ENCODE measurements at places on chromosomes 11 and 22.

DNA sequence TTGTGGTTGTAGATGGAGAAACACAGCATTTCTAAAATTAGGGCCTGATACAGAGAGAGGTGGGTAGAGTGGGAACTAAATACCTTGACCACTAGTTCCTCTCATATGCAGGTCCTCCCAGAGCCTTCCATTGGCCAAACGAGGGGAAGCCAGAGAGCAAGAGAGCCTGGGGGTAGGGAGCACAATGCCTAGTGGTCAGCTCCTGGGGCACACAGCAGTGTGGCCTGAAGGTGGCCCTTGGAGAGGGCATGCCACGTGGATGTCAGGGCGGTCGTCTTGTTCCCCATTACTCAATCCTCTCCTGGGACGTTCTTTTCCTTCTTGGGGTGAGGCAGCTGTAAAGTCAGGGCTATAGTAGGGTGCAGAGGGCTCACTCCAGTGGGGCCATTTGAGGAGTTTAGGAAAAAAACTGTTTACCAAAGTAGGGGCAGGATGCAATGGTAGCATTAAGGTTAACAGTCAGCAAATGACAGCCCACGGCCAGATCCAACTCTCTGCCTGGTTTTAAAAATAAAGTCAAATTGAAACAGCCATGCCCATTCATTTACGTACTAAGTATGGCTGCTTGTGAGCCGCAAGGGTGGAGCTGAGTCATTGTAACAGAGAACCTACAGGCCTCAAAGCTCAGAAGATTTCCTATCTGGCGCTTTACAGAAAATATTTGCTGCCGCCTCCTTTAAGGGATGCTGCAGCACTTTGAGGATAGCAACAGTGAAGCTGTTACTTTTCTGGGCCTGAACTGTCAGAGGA is 7.6 kb downstream of the MYO18B start:
- DNase-seq, result no peak

GRCh38 chr22:23380230-23380573 is 199.9 kb downstream of the IGLL1 start:
- DNase-seq, result no peak

- no peak for DNase-seq
Observed at GRCh38 chr22:48881326-48881980, 946.2 kb downstream of the BRD1 start.

GRCh38 chr22:45223304-45224117 is 17.2 kb downstream of the KIAA0930 start:
- DNase-seq, result no peak

DNA sequence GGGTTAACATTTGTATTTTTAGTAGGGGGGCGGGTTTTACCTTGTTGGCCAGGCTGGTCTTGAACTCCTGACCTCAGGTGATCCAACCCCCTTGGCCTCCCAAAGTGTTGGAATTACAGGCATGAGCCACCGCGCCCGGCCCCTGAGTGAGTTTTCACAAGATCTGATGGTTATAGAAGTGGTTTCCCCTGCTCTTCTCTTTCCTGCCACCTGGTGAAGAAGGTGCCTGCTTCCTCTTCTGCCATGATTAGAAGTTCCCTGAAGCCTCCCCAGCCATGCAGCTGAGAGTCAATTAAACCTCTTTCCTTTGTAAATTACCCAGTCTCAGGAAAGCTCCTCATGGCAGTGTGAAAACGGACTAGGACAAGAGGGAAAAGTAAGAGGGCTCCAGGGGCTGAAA is 259.1 kb upstream of the PLET1 start:
- DNase-seq, result no peak

GRCh38 chr11:110027627-110028371 is 65.4 kb upstream of the ZC3H12C start:
- DNase-seq, result no peak

- no peak for DNase-seq
Observed at GRCh38 chr11:110133160-110133559, 40.0 kb downstream of the ZC3H12C start.

DNA sequence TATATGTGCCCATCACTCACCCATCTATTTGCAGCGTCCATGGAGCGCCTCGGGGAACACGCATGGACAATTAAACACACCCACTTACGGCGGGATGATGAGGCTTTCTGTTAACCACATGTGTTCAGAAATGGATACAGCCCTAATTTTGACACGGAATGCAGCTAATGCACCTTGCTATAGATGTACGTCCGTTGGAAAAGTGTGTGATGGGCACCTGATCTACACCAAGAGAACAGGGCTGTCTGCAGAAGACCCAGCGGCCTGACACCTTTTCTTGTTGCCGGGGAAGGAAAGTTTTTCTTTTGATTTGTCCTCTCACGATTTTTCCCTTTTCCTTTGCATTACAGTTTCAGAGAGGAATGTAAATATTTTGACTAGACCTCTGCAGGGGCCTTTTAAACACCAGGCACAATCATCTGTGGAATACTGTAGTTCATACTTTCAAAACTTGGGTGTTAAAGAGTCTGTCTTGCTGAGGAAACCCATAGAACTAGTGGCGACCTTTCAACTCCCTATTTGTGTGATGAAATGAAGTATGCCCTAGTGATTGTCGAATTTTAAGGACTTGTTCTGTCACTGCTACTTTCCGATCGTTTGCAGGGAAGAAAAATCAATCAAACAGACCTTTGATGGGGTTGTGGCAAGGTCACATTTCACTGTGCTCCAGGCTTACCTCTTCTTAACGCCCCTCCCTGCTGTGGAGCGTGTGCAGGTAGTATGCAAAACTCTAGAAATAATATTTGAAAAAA is 16.5 kb upstream of the PAX6 start:
- no peak for DNase-seq

Measured in activated T-helper 1 cell treated with anti-CD3 and anti-CD28 coated beads, Interleukin-2, amount 50 U/mL, for 16 hours (primary cell).